ENCODE measurements at places on chromosomes 16 and 17.
A peak's percentile ranks its signal among the peaks of the same experiment; 100 is the strongest.

DNA sequence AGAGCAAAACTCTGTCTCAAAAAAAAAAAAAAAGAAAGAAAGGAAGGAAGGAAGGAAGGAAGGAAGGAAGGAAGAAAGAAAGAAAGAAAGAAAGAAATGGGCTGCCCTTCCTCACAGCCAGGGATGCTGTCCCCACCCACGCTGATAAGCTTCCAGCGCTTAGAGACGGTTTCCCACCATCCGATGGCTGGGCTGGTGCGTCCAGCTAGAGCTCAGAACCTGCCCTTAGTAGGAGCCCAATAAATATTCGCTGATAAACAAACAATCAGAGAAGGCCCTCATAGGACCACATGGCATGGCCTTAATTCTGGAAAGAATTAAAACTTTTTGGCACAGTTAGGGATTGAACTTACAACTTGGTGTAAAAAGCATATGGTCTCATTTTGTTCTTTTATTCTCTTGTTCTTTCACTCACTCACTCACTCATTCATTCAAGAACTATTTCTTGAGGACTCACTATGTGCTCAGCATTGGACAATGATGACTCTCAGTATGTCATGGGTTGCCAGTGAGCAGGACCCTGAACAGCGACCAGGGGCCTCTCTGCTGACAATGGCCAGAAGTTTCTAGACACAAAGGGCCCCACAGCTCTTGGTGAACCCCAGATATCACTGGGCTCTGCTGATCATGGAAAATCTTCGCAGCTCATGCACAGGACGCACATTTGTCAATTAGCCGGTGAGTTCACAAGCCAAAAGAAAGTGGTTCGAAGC lies 32.5 kb upstream of the TNRC6C start:
- DNase-seq, result no peak

GRCh38 chr17:44795928-44796327 lies 34.2 kb downstream of the GJC1 start:
- no peak for DNase-seq

GRCh38 chr17:67164302-67164701 lies 80.7 kb downstream of the HELZ start:
- DNase-seq, result no peak

- no peak for DNase-seq
Observed at GRCh38 chr17:82383411-82383810, 11.8 kb downstream of the UTS2R start.

- DNase-seq, result no peak
Observed at GRCh38 chr17:50258647-50259476, 15.4 kb upstream of the TMEM92 start.

GRCh38 chr16:84050316-84050715 lies 7.7 kb upstream of the SLC38A8 start:
- DNase-seq, result no peak

DNA sequence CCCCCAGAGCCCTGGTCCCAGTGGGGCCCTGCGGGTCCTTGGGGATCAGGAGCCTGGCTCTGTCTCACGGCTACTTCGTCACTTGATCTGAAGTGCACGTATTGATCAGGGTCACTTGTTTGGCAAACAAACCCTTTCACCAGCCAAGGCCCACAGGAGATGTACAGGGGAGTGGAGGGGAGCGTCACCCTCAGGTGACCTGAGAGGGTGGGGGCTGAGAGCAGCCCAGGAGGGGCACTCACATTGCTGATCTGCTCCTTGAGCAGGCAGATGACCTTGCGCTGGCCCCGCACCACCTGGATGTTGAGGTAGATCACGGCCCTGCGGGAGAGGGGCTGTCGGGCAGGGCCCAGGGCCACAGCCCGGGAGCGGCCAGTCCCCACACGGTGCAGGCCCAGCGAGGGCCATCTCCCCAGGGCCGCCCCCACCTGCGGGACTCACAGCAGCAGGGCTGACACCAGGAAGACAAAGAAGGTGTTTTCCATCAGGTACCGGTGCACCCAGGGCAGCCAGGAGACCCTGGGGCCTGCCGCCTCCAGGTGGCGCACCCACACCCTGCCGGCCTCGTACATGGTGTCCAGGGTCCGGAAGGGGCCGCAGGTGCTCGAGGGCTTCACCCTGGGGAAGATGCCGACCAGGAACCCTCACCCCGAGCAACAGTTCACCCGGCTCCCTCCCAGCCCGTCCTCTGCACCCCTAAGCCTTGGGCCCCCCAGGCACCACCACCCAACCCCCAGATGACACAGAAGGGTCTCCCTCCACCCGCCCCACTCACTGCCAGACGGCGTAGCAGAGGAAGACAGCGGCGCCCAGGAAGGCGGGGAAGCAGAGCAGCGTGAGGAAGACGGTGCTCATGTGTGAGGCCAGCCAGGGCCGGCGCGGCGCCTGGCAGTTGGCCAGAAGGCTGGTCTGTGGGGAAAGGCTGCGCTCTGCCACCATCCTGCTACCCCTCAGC lies 11.3 kb downstream of the TMC6 start:
- no peak for DNase-seq

GRCh38 chr17:32497431-32498205 lies 10.8 kb downstream of the CDK5R1 start:
- DNase-seq, result no peak

DNA sequence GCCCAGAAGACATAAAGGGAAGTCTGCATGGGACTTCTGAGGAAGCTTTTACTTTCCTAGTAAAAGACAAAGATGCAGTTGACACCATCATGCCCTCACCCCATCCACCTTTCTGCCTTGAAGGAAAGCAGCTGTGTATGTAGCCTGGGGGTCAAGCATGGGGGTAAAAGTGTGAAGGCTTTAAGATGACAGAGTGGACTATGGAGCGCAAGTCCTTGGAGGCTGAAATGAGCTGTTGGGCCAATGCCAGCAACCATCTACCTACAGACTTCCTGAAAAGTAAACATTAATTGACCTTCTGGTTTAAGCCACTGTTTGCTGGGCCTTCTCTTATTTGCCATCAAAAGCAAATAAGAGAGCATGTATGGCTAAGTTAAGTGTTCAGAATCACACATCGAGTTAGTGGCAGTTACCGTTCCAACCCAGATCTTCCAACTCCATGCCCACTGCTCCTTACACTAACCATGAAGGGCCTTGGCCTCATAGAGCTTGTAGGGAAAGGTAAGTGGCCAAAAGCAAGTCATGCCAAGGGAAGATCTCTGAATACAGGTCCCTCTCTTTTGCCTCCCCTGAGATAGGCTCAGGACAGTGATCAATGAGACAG lies 30.0 kb downstream of the SLC13A5 start:
- DNase-seq, result no peak

DNA sequence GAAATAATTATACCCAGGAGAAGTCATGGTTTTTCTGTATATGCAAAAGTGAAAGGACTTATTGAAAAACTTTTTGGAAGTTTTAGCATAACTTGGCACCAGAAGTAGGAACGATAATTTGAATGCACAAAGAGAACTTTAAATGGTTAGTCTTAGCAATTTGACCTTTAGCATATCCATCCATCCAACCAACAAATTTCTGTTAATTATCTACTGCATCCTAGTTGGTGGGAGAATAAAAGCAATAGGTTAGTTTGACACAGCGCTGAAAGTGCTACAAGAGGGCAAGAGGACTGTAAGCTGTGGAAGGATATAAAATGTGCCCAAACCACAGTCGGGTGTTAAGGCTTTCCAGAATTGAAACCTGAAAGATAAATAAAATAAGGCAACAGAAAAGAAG lies 17.6 kb downstream of the SPAG9 start:
- DNase-seq, result no peak

- no peak for DNase-seq
Observed at GRCh38 chr16:17470182-17470907, 415 bp downstream of the XYLT1 start.

GRCh38 chr17:76720941-76721340 lies 5.5 kb downstream of the JMJD6 start:
- DNase-seq, result no peak

- DNase-seq, result no peak
Observed at GRCh38 chr17:28407974-28408306, 1.9 kb upstream of the SLC46A1 start.

GRCh38 chr16:18801145-18801972 lies at the start of gene ARL6IP1:
Gene ARL6IP1, minus strand, starts transcription at chr16:18801549. Its CDS starts 83 bp downstream, at chr16:18801466.
- DNase-seq, result peak; percentile 99

GRCh38 chr17:50721194-50722010 lies 2.0 kb downstream of the LUC7L3 start:
- DNase-seq, result no peak

GRCh38 chr16:87306516-87306915 lies 10.7 kb downstream of the C16orf95 start:
- DNase-seq, result no peak

- no peak for DNase-seq
Observed at GRCh38 chr16:55856950-55857349, 18.2 kb downstream of the CES5A start.

- DNase-seq, result no peak
Observed at GRCh38 chr17:66764506-66764905, 70.4 kb upstream of the CACNG5 start.

DNA sequence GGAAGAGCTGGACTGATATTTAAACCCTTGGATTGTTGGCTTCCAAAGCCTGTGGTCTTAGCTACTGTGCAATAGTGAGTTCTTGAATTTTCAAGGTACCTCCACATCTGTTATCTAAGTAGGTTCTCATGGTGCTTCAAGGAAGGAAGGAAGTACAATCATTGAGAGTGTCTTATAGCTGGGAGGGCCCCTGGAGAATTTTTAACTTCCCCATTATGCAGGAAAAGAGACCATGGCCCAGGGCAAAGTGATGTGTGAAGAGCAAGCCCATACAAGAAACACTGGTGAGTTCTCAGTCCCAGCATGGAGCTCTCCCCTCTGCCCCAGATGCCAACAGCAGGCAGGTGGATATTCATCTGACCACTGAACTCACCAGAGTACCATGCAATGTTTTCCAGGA lies 169.0 kb upstream of the IRX6 start:
- no peak for DNase-seq

GRCh38 chr17:83062818-83063671 lies 16.4 kb upstream of the METRNL start:
- DNase-seq, result no peak

- no peak for DNase-seq
Observed at GRCh38 chr16:86626966-86627365, 48.6 kb downstream of the FOXL1 start.

GRCh38 chr16:2386990-2387389 lies 42.3 kb upstream of the CCNF start:
- DNase-seq, result no peak

- no peak for DNase-seq
Observed at GRCh38 chr16:79195938-79196337, 404.6 kb downstream of the MAF start.

DNA sequence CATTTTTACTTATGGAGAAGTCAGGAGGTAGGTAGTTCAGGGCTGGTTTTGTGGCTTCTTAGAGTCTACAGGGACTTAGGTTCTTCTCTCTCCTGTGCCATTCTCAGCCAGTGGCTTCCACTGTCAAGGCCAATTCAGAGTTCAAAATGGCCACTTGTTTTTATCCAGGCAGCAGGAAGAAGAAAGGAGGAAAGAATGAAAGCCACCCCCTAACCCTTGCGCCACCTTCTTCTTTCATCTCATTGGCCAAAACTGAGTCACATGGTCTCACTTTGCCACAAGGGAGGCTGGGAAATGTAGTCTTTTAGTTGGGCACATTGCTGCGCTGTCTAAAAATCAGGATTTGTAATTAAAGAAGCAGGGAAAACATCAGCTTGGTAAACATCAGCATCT lies 60.8 kb upstream of the MED9 start:
- DNase-seq, result peak; percentile 14

- DNase-seq, result no peak
Observed at GRCh38 chr17:39196808-39197291, 619 bp downstream of the CACNB1 start.

- DNase-seq, result no peak
Observed at GRCh38 chr17:66498580-66498979, 196.2 kb downstream of the PRKCA start.

DNA sequence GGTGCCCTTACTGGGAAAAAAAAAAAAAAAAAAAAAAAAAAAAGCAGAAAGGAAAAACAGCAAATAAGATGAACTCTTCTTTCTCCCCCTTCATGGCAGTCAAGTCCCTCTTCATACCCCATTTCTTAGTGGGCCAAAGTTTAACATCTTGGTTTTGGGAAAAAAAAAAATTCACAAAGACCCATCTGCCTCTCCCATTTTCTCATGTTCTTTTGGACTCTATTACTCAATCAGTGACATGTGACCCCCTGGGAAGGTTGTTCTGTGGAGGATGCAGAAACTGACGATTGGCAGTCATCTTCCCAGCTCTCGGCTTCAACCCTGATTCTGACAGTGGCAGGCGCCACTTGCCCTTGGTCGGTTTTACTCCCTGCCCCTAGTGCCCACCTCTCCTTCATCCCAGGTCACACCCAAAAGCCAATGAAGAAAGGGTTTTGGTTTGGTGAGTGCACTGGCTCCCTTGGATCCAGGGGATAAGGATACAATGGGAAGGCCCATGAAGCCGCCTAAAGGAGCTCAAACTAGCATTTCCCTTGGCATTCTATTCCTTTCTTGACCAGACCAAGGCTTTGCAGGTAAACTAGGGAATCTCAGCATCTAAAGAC lies 60.7 kb upstream of the TBX2 start:
- no peak for DNase-seq

DNA sequence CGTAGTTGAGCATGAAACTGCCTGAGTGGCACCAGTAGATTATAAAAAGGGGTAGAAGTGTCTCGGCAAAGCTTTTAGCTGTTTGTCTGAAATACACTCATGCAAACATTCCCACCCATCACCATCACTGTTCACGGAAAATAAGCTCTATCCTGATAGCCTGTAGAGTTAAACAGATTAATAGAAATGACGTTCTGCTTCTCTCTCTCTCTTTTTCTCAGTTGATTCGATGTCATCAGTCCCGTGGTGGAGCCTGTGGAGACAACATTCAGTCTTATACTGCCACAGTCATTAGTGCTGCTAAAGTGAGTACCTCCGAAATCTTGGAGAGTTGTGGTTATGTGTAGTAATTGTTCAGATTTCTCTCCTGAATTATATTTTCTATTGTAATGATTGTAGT lies 224.7 kb downstream of the BCAS3 start:
- DNase-seq, result no peak

DNA sequence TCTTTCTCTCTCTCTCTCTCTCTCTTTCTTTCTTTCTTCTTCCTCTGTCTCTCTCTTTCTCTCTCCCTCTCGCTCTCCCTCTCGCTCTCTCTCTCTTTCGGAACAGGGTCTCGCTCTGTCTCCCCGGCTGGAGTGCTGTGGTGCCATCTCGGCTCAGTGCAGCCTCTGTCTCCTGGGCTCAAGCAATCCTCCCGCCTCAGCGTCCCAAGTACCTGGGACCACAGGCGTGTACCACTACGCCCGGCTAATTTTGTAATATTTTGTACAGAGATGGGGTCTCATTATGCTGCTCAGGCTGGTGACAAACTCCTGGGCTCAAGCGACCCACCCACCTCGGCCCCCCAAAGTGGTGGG lies 12.7 kb upstream of the KLHDC4 start:
- DNase-seq, result no peak

- no peak for DNase-seq
Observed at GRCh38 chr17:53234138-53234537, 588.6 kb upstream of the KIF2B start.

Data from foreskin melanocyte (primary cell).